Fibroblast of villous mesenchyme (primary cell): ENCODE measurements at places on chromosomes 6 and 20. TPM values are rescaled to one million over a fixed set of nuclear protein-coding genes. Genes with fewer than 3 reads are reported as not detected.
A peak's percentile ranks its signal among the peaks of the same experiment; 100 is the strongest.

- DNase-seq = no peak
Measured at GRCh38 chr6:34958734-34959133, 69.7 kb downstream of the ANKS1A start.

GRCh38 chr6:7107578-7108195, at the start of gene RREB1:
RREB1 (plus strand) TSS chr6:7107961; CDS start chr6:7181912, 73,951 bp downstream.
- peak; percentile 71 for DNase-seq

DNA sequence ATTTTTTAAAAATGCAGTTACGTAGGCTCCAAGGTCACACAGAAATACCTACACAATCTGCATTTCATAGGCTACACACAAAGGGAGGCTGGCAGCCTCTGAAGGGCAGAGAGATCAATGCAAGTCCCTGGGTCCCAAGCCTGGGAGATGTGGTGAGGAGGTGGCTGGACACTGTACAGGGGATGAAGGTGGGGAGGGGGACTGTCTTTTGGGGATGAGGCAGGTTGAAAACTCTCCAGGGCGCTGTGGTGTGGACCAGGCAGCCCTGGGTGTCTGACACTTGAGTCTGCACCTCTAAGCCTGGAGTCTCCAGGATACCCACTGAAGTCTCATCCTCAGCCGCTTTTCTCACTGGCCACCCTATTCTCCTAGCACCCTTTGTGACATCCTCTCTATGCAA, 24.5 kb downstream of the TXNDC5 start:
- DNase-seq = no peak

DNA sequence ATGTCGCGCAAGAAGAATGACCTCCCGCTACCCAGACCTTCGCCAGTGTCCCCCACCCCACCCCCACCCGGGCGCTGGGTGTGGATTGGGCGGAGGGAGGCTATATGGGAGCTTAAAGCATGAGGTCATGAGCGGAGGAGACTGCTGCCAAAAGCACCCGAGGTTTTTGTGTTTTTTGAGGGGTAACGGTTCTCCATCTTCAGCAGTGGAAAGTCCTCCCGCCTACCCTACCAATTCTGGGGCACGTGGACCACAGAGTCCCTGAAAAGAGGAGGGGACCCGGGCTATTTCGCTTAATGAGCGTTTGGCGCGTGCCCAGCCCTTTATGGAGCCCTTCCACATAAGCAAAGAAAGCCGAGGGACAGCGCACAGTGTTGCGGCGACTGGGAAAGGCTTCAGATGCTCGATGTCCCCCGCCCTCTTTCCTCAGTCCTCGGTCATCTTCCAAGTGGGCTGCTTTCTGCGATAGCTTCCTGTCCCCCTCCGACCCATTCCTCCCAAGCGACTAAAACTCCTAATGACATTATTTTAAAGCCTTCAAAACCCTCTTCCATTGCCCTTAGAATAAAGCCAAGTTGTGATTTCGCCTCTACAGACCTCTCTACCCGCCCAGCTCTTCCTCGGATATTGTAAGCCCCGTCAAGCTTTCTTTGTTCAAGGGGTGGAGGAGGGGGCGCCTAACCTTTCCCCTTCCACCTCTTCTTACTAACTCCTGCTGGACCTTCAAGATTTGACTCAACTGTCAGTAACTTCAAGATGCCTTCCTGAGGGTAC, 2.1 kb upstream of the TRERF1 start:
- peak; percentile 63 for DNase-seq

GRCh38 chr6:152305672-152306071, 331.5 kb downstream of the SYNE1 start:
- no peak for DNase-seq

DNA sequence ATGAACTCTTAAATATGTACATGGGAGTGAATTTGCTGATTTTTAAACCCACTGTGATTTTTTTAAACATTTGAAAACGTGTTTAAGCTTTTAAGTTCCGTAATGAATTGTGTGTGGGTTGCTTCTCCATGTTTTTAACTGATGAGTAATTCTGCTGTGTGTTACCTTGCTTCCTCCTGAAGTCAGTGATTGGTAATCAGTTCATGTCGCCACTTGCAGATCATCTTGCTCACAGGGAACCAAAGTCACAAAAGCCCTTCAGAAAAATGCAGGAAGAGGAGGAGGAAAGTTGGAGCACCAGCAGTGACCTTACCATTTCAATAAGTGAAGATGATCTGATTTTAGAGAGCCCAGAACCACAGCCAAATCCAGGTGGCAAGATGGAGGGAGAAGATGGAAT, 36.7 kb downstream of the KIZ start:
- no peak for DNase-seq

GRCh38 chr6:109912118-109912517, 66.0 kb upstream of the GPR6 start:
- DNase-seq = no peak

GRCh38 chr6:126761854-126762253, 356.6 kb upstream of the RSPO3 start:
- no peak for DNase-seq

- DNase-seq = no peak
Measured at GRCh38 chr20:23007886-23008655, 27.0 kb upstream of the SSTR4 start.

- no peak for DNase-seq
Measured at GRCh38 chr6:128259029-128259724, 261.2 kb downstream of the PTPRK start.

DNA sequence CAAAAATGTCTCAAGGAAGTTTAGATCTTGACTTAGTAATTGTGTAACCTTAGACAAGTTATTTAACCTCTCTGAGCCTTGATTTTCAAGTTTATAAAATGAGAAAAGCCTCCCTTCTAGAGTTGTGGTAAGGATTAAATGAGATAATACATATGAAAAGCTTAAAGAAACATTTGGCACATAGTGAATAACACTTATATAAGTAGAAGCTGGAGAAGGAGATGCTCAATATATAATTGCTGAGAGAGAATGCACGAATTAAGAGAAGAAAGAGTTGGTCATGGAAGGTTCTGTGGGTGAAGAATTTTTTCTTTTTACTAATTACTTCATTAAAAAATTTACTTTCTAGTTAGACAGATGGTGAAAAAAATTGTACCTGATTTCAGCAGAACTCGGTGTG, 5.3 kb downstream of the ACSS2 start:
- no peak for DNase-seq

- no peak for DNase-seq
Measured at GRCh38 chr6:155373276-155373675, 59.0 kb upstream of the TFB1M start.

- no peak for DNase-seq
Measured at GRCh38 chr20:32248043-32248442, 29.4 kb upstream of the KIF3B start.

DNA sequence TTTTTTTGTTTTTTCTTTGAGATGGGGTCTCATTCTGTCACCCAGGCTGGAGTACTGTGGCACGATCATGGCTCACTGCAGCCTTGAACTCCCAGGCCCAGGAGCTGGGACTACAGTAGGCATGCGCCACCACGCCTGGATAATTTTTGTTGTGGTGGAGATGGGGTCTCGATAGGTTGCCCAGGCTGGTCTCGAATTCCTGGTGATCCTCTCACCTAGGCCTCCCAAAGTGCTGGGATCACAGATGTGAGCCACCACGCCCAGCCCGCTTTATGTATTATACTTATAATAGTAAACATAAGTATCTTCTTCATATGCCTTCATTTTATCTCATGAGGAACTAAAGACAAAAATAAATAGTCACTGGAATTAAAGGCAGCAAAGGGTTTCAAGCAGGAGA, 63.5 kb downstream of the GINS1 start:
- no peak for DNase-seq

GRCh38 chr6:43781941-43782704, 12.1 kb downstream of the VEGFA start:
- no peak for DNase-seq

Gene CCDC170
- 1.6 and 3.9 TPM in 2 replicates for total RNA-seq

Gene PRKN
- total RNA-seq = 2.2 and 4.2 TPM in 2 replicates

Gene FAM83B
- total RNA-seq = 0.43 TPM in 1 of 2 replicates, not detected in the other
